ENCODE measurements at places on chromosomes 3 and 15.

GRCh38 chr15:67143646-67144045, 78.2 kb downstream of the SMAD3 start:
- DNase-seq: no peak

DNA sequence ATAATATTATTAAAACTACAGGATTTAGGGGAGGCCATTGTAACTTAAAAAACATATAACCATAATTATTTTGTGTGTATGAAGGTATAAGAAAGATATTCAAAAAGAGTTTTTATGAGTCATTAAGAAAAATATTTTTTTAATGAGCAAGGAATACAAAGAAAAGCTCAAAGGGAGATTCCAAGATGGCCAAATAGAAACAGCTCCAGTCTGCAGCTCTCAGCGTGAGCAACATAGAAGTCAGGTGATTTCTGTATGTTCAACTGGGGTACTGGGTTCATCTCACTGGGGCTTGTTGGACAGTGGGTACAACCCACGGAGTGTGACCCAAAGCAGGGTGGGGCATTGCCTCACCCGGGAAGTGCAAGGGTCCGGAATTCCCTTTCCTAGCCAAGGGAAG, 336.1 kb downstream of the TBL1XR1 start:
- no peak for DNase-seq

GRCh38 chr3:58631742-58632141, 34.8 kb downstream of the FAM3D start:
- no peak for DNase-seq

GRCh38 chr3:195394024-195394423, 48.8 kb downstream of the ACAP2 start:
- no peak for DNase-seq

GRCh38 chr3:62238431-62238830, 134.9 kb downstream of the FEZF2 start:
- DNase-seq: no peak

GRCh38 chr15:89745131-89745530, 5.9 kb downstream of the MESP1 start:
- no peak for DNase-seq

DNA sequence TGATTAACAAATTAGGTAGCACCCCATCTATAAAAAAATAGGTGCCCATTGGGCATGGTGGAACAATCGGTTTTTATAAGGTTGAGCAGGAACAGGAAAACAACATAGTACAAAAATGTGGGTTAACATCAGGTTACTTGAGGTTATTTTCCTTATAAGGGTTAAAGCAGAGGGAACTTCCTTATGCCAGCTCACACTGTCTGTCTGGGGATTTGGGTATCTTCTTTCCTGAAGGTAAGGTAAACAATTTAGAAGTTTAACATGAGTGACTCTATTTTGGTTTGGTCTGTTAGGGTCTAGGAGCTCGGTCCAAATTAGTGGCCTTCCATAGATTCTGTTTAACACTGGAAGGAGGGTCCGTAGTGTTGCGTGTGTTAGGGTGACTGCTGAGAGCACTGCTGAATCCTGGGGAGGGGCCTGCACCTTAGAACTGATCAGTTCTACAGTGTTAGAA, 14.7 kb downstream of the CHD2 start:
- peak; percentile 69 for DNase-seq

DNA sequence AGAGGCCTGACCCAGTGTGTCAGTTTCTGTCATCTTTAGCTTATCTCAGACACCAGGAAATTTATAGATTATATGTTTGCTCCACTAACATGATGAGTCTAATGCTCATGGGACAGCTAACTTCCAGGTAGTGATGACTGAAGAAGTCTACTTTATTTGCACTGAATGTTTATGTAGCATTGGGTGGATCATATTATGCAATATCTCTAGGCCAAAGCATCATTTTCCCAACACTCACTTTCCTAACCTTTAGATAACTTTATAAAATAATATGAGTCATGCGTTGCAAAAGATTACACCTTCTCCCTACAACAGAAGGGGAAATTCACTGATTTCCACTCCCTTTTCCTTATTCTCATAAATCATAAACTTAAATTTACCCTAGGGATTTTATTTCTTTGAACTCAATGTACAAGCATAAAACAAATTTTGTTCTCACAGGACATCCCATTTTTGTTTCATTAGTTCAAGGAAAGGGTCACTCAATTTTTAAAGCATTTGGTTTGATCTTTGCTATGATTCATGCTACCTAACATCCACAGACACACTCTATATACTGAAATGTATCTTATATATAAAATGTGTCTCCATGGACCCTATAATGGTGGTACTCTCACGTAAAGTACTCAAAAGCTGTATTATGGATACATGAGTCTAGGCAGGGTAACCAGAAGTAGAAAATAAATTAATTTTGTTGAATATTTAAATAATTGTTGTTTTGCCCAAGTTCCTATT, 225.2 kb downstream of the WDR72 start:
- no peak for DNase-seq

DNA sequence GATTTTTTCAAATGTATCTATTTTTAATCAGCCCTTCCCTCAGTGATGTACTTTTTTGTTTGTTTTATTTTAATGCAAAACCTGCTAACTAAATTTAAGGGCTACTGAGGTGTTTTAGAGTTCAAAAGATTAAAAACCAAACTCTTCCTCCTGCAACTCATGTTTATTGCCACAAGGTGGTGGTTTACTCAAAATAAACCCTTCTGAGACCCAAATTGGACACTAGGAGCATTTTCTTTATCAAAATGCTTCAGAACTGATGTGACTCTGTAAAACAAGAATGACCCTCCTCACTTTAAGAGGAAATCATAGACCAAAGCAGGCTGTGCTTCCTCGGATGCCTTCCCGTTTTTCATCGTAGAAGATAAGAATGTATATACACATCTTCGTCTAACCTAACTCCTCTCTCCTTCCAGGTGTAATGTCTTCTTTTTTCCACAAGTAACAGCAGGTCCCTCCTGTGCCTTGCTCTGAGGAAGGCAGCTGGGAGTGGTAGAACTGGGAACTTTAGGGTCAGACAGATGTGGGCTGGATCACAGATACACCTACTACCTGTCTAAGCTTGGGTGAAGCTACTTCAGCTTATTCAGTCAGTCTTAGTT, 2.9 kb upstream of the NME9 start:
- no peak for DNase-seq

- no peak for DNase-seq
Measured at GRCh38 chr3:171649911-171650592, 160.2 kb downstream of the PLD1 start.

GRCh38 chr3:154304116-154304786, 20.0 kb downstream of the DHX36 start:
- DNase-seq: no peak

GRCh38 chr3:140463355-140463754, 214.5 kb upstream of the TRIM42 start:
- DNase-seq: no peak

DNA sequence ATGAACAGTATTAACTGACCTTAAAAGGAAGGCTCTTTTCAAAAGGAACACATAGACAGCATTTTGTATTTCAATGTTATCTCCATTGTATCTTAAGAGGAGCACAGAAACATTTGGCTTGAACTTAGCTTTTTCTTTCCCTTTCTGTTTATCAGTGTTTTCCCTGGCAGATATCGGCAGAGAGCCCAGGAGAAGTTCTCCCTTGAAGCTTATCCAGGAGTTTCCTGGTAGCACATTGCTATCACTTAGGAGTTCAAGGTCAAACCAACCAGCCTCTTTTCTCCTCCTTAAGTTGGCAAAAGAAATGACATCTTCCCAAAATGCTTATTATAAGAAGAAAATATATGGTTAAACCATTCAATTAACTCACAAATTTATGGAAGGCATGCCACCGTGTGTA, 344.6 kb upstream of the UBE2E2 start:
- DNase-seq: no peak

DNA sequence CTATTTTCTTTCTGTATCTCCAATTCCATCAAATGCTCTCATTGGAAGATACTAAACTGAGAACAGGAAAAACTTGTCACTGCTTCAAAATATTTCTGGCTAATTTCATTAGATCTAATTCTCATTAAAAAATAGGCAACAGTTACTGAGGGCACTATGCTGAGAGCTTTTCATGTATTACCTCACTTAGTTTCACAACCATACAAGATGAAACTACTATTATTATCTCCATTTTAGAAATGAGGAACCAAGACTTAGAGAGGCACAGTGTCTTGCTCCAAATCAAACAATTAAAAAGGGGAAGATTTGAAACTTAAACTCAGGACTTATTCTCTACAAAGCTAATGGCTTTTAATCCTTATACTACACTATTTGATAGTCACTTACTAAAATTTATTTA, 7.2 kb upstream of the OTOL1 start:
- no peak for DNase-seq

GRCh38 chr3:153163756-153164550, 1.9 kb downstream of the RAP2B start:
- DNase-seq: no peak

DNA sequence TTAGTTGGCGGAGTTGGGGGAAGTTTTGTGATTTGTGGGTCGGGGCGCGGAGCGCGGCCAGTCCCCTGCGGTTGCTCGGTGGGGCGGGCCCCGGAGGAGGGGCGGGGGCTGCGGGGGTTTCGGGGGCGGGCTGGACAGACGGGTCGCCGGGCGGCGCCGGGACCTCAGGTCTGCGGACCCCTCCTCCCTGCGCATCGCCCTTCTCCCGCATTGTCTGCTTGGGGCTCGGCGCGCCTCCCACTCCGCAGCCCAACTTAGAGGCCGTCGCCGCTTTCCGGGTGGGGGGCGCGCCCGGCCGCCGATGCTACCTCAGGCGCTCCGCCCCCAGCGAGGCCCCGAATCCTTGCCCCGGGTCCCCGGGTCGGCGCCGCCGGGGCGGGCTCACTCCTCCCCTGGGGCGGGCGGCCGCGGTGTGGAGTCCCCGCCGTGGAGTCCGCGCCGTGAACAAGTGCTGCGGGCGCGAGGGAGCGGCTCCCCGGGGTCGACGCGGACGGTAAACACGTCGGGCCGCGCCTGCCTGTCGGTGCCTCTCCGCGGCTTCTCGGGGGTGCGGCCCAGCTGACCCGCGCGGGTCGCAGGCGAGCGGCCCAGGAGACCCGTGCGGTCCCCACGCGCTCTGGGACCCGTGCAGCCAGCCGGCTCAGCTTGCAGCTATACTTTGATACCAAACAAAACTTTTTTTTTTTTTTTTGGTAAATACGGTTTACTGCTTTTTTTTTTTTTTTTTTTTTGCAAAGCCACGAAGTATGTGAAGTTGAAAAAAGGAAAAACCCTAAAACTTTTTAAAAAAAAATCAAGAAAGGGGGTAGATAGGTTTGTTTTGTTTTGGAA, 624 bp downstream of the AKAP13 start:
- DNase-seq: peak; percentile 71

- no peak for DNase-seq
Measured at GRCh38 chr3:32958509-32958908, 7.1 kb downstream of the CCR4 start.

GRCh38 chr3:58991623-58992022, 58.2 kb downstream of the CFAP20DC start:
- no peak for DNase-seq

GRCh38 chr3:11805716-11806115, 41.0 kb downstream of the TAMM41 start:
- no peak for DNase-seq

DNA sequence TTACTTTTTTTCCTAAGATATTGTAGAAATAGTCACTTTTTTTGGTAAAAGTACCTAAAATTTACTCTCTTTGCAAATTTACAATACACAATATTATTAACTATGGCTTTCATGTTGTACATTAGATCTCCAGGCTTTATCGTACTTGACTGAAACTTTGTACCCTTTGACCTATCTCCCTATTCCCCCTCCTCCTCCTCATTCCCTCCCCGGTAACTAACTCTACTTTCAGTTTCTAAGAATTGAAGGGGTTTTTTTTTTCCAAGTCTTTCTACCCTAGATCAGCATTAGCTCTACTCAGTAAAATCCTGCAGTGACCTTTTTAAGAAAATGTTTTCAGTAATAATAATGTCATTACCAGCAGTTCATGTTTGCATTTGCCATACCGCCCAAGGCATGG, 10.1 kb downstream of the HACL1 start:
- no peak for DNase-seq

GRCh38 chr3:99651531-99651930, 13.1 kb downstream of the COL8A1 start:
- no peak for DNase-seq

GRCh38 chr3:42809202-42809601, at the start of gene ACKR2:
Gene ACKR2, plus strand, starts transcription at chr3:42809445. Its CDS starts 55,058 bp downstream, at chr3:42864503.
- DNase-seq: no peak

DNA sequence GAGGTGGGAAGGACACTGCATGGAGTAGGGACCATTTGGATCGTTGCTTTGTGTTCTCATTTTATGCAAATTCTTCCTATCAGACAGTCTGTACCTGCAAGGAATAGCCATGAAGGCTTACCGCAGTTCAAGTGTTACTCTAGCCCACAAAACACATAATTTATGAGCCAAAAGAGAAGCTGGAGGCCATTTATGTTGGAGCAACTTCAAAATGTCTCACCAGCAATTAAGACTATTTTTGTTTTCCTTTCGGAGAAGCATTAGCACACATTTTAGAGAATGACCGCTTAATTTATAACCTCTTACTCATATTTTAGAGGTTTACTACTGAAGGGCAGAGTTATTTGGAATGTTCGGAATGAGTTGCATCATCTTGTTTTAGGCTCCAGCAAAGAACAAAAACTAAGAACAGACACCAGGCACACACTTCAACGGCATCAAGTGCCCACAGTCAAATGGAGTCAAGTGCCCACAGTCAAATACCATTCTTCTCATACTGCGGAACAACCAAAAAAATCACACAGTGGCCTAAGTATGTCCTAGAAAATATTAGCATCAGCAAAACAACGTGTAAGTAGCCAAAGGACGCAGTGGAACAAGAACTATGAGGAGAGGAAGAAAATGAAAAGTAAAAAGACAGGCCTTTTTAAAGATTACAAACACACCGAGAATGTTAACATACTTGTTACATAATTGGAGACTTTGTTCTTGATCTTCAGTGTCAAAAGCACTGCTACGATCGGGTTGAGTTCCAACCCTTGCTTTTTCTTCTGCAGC, 17.5 kb upstream of the GOLGA8J start:
- no peak for DNase-seq

GRCh38 chr3:142888481-142889211, at the start of gene PCOLCE2:
Gene PCOLCE2, minus strand, starts transcription at chr3:142889083. Its CDS starts 187 bp downstream, at chr3:142888896.
- no peak for DNase-seq

DNA sequence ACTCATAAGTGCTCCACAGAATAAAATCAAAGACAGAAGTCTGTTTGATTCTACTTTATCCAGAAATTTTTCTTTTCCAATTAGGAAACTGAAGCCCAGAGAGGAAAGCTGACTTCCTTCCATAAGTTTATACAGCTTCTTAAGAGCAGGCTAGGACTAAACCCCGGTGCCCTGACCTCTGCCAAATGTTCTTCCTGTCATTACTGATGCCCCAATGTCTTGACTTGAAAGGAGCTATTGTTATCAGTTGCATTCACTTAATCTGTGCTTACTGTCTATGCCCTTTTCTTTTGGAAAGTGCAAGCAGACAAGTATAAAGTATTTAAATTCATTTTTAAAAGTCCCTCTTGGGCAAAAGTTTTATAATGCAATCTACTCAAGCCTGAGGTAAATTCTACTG, 18.1 kb downstream of the CD200 start:
- DNase-seq: no peak

- DNase-seq: no peak
Measured at GRCh38 chr3:23002836-23003732, 200.0 kb upstream of the UBE2E2 start.

GRCh38 chr15:81948222-81948621, 97.6 kb downstream of the MEX3B start:
- DNase-seq: no peak

All from CD4-positive, alpha-beta T cell treated with Interleukin-1 beta for 1 hour (primary cell).